ENCODE measurements at places on chromosomes 11 and 22.

- DNase-seq, result no peak
Measured at GRCh38 chr11:70135625-70136059, 57.5 kb downstream of the ANO1 start.

- no peak for DNase-seq
Measured at GRCh38 chr11:117923773-117924172, 5.4 kb downstream of the TMPRSS13 start.

GRCh38 chr11:1083621-1084551 is 9.2 kb downstream of the MUC2 start:
- DNase-seq, result no peak

GRCh38 chr22:27420817-27421361 is 380.7 kb downstream of the MN1 start:
- no peak for DNase-seq

GRCh38 chr11:116379185-116379828 is 393.5 kb downstream of the BUD13 start:
- peak; percentile 2 for DNase-seq

- DNase-seq, result no peak
Measured at GRCh38 chr11:46661836-46662235, 38.6 kb downstream of the ARHGAP1 start.

- DNase-seq, result no peak
Measured at GRCh38 chr11:123859731-123860130, 25.7 kb downstream of the TMEM225 start.

GRCh38 chr11:126433244-126433846 is 77.9 kb downstream of the ST3GAL4 start:
- DNase-seq, result no peak

DNA sequence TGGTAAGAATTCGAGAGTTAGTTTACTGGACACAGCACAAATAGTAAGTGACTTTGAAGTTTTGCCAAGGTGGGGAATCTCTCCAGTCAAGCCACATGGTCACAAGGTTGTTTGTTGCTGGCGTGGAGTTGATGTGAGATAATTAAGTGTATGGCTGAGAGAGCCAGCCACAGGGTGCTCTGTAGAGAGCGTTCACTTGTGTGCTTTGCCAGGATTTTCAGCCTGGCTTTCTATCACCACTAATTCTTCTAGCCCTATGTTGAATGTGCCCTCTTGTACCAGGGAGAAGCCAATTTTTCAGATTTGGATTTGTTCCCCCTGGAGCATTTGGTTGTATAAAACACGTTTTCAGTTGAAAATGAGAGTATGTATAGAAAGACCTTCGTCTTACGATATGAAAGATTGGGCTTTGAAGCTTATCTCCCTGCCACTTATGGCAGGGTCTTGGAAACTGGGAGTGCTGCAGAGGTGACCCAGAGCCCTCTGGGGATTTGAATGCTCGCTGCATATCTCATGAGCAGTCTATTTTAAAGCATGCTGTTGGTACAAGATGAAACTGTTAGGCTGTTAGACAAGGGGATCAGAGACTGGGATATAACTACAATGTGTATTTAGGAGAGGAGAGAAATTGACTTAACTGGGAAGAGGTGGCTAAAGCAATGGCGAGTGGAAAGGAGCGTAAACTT is 28.6 kb downstream of the CSRP3 start:
- DNase-seq, result no peak

- no peak for DNase-seq
Measured at GRCh38 chr11:86211619-86212018, 32.9 kb upstream of the EED start.

DNA sequence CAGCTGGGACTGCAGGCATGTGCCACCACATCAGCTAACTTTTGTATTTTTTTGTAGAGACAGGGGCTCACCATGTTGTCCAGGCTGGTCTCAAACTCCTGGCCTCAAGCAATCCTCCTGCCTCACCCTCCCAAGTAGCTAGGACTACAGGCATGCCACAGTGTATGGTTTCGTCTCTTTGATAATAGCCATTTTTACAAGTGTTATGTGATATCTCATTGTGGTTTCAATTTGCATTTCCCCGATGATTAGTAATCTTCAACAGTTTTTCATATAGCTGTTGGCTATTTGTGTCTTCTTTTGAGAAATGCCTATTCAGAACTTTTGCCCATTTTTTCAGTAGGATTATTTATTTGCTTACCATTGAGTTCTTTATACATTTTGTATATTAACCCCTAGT is 9.0 kb upstream of the MTMR3 start:
- no peak for DNase-seq

DNA sequence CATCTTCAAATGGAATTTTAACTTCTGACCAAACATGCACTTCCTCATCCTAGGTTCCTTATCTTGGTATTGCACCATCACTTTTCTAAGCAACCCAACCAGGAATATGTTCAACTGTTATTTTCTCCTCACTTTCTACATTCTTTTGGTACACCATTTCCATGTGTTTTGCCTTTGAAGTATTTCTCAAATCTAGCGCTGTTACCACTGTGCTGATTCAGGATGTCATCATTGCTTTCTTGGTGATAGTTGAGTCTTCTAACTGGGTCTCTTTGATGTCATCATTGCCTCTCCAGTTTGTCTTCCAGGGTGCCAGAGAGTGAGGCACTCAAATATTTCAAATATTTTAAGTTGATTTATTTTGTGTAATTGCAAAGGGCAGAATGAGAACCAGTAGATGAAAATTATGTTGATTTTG is 47.5 kb downstream of the HORMAD2 start:
- no peak for DNase-seq

DNA sequence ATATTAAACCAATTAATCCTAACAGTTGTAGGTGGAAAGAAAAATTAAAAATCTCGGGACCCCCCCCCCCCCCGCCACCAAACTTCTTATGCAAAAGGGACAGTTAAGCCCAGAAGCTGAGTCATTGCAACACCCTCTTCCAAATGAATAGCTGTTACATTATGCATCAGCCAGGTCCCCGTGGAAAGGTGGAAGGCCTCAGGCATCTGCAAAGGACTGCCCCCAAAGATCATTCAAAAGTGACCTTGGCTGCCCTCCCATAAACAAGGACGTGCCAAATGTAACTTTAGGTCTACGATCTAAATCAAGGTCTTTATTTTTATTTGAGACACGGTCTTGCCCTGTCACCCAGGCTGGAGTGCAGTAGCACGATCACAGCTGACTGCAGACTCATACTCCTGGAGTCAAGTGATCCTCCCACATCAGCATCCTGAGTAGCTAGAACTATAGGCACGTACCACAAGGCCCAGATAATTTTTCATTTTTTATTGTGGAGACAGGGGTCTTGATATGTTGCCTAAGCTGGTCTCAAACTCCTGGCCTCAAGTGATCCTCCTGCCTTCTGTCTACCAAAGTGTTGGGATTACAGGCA is 22.8 kb downstream of the SYN3 start:
- no peak for DNase-seq

DNA sequence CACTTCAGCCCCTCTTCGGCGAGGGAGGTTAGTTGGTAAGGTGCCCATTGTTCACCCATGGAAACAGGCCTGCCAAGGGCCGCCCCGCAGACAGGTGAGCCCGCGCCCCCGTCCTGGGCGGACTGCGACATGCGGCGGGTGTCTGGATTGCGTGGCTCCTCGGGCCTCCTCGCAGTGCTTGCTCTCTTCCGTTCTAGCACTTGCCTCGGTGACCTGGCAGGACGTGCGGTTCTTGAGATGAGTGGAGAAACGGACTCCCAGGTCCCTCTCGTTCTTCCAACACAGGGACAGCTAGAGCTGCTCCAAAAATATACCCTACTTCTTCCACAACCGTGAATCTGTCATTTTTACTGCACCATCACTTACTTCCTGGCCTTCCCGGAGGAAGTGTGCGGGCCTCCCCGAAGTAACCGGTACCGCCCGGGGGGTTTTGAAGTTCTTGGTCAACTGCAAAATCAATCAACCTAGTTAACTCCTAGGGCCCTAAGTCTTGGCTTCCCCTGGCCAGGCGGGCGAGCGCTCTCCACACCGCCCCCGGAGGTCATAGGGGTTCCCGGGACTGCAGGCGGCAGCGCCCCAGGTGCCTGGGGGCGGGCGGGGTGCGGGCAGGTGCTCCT is 745 bp upstream of the ZBTB44 start:
- DNase-seq, result peak; percentile 29

DNA sequence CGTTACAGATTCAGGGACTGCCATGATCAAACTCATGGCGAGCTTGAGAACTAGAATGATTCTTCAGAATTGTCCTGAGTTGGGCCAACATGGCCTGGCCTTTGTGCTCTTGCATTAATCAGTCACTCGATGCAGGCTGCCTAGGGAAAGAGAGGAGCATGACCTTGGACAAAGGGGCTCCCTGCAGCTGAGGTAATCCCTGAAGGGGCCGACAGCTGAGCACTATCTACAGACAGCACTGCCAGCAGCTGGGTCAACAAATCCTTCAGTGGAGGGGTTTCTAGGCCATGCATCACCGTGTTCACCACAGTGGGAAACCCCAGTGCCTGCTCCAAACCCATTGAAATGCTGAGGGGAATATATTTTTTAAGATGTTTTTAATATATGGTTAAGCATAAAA is 159.5 kb upstream of the POU2AF2 start:
- no peak for DNase-seq

DNA sequence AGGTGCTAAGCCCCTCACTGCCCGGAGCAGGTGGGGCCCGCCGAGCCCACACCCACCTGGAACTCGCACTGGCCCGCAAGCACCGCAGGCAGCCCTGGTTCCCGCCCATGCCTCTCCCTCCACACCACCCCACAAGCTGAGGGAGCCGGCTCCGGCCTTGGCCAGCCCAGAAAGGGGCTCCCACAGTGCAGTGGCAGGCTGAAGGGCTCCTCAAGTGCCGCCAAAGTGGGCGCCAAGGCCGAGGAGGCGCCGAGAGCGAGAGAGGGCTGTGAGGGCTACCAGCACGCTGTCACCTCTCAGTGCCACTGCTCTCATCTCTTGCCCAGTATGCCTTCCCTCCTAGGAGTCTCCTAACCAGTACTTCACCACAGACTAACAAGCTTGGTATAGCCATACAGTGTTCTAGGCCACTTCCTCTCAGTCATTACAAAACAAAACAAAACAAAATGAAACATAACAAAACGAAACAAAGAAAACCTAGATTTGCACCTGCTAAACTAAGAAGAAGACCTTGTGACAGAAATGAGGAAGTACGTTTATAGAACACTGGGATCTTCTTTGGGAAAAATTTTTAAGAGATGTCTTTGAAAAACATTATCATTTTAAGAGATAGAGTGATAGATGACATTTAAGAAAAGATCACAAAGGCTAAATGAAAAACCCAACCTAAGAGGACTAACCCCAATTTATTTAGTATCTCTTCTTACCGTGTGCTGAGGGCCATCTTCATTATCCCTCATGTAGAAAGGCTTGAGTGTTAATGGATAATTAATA is 47.7 kb upstream of the GAB2 start:
- DNase-seq, result no peak

DNA sequence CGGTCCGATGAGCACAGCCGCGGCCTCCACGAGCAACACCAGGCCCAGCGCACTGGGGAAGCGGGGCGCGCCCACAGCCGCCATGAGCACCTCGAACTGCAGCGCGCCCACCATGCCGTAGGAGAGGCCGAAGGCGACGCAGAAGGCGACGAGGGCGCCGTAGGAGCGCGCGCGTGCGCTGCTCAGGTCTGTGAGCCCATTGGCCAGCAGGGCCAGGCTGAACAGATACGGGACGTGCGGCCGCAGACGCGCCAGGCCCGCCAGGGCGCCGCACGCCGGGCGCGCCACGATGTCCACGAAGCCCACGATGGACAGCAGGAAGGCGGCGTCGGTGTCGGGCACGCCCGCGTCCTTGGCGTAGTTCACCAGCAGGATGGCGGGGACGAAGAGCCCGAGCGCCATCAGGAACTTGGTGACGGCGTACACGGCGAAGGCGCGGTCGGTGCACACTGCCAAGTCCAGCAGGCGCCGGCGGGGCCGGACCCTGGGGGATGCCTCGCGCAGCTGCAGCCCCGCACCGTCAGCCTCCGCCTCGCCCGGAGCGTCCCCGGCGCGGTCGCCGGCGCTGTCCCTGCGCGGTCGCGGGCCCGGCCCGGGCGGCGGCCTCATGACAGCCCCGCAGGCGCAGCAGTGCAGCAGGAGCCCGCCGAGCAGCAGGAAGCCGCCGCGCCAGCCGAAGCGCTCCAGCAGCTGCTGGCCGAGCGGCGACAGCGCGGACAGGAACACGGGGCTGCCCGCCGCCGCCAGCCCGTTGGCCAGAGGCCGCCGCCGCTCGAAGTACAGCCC is 2.9 kb downstream of the SLC16A8 start:
- peak; percentile 13 for DNase-seq

DNA sequence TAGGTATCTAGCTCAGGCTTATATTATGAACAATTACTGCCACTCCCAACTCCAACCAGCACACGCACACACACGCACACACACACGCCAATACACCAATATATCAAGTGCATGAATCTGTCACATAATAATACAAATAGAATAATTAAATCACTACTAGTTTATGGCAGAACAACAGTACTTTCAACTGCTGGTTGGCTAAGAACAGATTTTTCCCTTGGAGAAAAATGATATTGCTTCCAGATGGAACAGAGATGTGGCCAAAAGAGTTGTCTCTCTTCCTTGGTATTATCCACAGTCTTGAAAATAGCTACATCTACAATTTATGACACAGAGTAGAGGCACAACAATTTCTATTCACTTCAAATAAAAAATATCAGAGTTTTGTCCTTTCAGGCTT is 538.3 kb upstream of the FAT3 start:
- no peak for DNase-seq

GRCh38 chr22:49349841-49350381 is 477.8 kb downstream of the BRD1 start:
- no peak for DNase-seq

DNA sequence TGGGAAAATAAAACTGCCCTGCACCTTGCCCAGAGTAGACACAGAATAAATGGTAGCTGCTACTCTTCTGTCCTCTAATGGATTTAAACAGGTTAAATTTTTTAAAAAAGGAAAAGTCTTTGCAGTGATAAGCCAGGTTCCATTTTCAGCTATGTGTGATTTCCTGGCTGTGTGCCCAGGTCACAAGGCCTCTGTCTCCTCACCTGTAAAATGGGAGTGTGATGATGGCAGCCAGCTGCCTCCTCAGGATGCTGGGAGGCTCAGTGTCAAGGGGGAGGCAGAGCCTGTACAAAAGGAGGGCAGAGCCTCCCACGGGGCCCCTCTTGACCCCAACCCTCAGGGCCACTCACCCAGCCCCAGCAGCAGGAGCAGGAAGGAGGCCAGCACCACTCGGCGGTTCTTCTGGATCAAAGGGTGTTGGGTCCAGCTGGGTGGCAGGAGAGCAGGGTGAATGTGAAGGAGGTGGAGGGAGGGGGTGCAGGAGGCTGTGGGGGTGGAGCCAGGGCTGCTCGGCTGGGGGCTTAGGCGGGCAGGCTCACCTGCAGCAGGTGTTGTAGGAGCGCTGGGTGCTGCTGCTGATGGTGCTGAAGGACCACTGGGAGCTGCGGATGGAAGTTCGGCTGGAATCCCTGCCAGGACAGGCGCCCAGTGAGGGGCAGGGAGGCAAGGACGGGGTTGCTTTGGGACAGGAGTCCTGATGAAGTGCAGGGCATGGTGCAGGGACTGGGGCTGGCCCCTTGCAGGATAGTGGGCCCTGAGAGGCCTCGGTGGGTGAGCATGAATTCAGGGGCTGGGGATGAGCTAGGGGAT is 1.9 kb downstream of the TMEM134 start:
- no peak for DNase-seq

- DNase-seq, result no peak
Measured at GRCh38 chr11:45279645-45280044, 6.5 kb downstream of the SYT13 start.

Measured in stimulated activated CD4-positive, alpha-beta T cell treated with anti-CD3 and anti-CD28 coated beads, Interleukin-12 subunit alpha, Interleukin-12 subunit beta, amount 100 ng/mL, for 4 hours (primary cell).